ENCODE measurements at places on chromosomes 1 and 21.

DNA sequence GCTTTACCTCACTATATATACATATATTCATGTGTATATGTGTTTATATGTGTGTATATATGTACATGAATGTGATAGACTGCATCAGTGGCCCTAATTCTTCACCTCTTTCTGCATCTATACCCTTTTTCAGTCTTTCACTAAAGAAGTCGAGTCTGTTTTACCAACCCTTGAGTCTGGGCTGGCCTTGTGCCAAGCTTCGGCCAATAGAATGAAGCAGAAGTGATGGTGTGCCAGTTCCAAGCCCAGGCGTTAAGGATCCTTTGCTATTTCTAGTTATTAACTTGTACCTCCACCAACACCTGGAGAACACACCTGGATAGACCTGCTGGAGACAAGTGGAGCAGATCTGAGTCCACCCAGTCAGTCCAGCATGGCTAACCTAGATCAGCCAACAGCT is 61.6 kb upstream of the PPM1J start:
- no peak for DNase-seq

DNA sequence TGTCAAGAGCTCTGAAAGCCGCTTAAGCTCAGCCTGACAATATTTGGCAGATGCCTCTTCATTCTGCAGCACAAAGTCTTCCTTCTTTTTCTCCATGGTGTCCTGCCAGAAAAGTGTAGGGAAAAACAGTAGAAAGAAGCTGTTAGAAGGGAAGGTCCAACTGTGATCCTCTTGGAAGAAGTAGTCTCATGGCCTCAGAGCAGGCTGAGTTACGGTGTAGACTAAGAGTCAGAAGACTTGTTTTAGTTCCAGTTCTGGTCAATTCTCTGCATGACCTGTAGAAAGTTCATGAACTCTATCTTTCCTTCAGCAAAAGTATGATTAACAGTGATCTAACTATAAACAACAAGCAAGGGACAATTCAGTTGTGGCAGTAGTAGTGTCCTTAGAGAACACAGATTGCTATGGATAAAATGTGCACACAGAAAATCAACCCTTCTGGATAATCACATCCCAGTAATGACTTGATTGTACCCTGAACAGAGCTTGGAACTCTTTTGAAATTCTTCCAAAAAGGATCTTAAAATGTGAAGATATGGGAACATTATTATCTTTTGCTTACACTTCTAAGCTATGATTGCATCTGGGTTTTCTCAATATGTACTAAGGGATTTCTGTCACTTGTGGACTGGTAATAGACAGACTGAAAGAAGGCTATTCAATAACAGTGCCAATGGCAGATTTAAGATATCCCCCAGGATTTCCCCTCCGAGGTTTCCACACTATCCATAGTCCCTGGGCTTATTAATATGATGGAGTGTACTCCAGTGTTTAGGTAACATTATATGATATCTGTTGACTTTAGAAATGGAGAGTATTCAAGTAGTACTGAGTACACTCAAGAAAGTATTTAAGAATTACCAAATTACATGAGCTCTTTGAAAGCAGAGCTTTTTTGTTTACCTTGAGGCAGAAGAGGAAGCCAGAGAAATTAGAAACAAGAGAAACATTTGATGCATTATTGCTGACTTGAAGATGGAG is 22.1 kb upstream of the GBP2 start:
- no peak for DNase-seq

DNA sequence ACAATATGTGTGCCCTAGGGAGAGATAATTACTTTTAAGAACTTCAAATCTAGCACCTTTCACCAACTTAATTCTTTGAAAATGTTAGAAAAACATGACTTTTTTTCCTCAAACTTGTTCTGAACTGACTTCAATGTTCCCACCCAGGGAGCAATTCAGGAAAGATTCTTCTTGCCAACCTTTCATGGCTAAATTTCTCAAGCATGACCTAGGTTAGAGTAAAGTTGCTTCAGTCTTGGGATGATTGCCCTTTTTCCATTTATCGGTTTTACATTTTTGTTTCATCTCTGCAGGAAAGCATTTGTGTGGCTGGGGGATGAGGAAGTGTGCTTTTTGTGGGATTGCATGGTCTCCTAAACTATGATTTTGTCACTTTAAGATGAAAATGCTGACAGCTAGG is 647.7 kb downstream of the LTN1 start:
- DNase-seq: no peak

DNA sequence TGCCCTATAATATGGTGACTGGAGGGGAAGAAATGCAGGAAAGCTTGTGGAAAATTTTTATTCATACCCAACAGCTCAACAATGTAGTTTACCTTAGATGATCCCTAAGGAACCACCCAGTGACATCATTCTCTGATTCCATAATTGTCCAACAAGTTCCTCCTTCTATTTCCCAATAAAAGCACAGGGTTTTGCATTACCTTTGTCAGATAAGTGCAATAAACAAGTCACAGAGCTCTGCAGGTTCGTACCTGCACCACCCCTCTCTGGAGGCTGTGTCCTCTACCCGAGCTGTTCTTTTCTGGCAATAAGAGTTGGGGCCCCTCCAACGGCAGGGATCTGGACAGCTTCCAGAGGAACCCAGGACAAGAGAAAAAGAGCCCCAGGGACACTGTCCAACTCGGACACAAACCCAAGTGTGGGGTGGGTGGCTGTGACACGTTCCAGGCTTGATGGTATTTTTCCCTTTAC is 38.8 kb downstream of the RCAN1 start:
- peak; percentile 43 for DNase-seq

- DNase-seq: peak; percentile 12
These were observed 108.0 kb upstream of the KCTD3 start for GRCh38 chr1:215459136-215459535.

DNA sequence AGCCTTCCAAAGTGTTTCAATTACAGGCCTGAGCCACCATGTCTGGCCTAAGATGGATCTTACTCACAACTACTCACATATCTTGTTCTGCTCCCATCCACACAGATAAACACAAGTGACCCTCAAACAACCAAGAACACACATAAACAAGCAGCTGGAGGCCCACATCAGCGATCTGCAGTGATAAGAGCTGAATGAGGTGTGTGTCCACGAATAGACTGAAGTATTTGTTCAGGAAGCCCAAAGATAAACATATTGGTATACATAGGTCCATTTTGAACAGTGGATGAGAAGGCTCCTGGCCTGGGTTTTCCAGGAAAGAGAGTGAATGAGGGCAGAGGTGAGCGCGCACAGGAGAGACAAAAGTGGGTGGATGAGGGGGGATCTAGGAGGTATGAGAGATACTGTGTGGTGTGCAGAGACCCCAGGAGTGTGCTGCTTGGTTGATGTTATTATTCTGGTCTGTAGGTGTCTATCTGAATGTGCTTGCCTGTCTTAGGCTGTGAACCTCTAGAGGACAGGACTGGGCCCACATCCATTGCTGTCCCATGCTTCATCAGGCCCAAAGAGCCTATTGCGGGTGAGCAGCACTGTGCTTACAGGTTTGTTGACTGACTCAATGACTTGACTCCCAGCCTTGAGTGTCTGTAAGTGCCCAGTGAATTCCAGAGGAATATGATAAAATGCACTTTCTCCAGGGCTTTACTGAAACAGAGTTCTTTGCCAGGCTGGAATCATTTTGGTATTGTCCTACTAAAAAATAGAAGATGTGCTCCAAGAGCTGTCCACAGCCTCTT is 79.9 kb upstream of the ATP1A1 start:
- no peak for DNase-seq
